MCF 10A (cell line): ENCODE measurements at places on chromosomes 4 and X. TPM values are rescaled to one million over a fixed set of nuclear protein-coding genes. Genes with fewer than 3 reads are reported as not detected.
A peak's percentile ranks its signal among the peaks of the same experiment; 100 is the strongest.

DNA sequence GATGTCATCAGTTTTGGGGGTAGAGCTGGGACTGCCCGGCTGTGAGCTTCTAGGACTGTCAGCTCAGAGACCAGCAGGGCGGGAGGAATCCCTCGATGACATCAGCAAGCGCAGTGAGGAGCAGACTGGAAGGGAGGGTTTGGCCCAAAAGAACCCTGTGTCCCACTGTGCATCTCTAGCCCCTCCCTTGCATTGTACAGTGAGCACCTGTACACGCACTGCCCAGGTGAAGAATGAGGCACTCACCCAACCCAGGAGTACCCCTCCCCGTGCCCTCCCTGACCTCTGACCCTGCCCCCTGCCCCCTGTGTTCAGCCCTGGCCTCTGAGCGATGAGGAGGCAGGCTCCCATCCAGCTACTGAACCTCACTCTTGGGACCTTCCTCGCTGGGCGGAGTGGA, 92.9 kb downstream of the HMX1 start:
- DNase-seq = no peak

Gene RHOXF2B
- not detected in 2 replicates for total RNA-seq

Gene DRP2
- 0.40 and 0.47 TPM in 2 replicates for total RNA-seq

Gene GPR34
- total RNA-seq = not detected in 2 replicates

DNA sequence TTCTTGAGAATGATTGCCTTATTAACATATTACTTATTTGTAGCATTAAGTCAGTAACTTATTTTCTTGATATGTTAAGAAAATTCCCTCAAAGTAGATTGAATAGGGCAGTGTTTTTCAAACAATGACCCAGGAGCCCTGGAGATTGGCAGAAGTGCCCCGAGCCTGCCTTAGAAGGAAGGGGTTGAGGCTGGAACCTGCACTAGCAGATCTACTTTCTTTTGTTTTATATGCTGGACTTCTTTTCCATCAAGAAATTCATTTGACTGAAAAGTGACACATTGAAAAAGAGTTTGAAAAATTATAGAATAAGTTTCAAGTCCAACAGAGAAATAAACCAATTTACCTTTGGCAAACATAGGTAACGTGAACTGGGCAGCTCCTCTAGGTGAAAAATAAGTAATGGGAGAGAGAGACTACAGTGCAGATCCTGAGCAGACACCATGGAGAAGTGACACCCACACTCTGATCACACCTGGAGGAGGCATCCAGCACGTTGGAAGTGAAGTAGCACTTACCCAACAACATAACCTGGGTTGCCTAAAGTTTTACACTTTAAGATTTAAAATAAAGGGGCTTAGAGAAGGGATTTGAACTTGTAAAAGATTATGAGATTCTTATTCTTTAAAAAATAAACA, 18.6 kb downstream of the ARSJ start:
- DNase-seq = no peak

GRCh38 chrX:52977953-52978352, 19.6 kb upstream of the FAM156A start:
- DNase-seq = no peak

- peak; percentile 71 for DNase-seq
These were observed 235.3 kb downstream of the GPAT3 start for GRCh38 chr4:83771113-83771705.

DNA sequence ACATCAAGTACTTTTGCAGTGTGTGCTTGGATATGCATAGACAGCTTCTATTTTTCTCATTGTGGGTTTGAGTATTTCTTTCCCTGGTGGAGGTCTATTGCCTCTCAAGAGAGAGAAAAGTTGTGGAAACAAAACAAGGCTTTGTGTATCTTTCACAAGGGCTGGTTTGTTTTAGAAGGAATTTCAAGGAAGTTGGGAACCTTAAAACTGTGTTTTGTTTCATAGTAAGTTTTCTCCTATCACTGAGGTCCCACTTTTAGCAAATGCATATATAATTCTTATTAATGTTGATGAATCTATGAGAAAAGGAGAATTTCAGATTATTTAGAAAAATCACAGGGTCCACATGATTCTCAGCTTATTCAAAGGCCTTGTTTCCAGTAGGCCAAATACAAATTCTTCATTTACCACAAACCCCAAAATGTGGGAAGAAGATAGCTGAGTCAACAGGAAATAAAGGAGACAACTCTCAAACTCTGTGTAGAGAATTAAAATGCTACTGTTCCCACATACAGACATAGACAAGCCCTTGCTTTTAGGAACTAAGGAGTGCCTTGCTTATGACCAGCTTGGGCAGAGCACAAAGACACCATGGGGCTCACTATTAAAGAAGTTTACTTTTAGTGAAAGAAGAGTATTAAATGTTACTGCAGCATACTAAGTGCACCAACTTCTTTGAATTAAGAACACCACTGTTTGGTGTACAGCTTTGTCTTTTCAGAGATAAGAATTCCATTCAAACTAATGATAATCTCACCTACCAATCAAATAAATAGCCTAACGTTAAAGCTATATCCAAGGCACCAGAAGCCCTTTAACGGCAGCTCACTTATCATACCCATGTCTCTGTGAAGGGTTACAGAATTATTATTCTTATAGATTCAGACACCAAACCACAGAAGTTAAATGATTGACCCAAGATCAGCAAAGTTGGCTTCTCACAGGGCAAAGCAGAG, 177.4 kb upstream of the LEF1 start:
- DNase-seq = peak; percentile 18

DNA sequence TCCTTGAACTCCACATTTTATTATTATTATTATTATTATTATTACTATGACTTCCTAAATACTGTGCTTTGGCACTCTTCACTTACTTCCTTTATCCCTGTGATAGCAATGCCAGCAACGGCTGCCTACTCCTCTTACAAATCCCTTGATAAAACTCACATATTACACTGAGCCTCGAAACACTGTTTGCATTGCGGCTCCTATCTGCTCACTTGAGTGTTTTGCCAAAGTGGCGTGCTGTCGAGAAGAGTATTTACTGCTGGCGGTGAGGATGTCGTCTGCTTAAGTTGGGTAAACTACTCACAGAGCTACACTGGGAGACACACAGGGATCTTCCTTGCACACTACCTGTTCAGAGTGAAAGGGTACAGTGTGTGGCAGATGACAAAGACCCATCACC, 143.4 kb upstream of the VCX3A start:
- no peak for DNase-seq

DNA sequence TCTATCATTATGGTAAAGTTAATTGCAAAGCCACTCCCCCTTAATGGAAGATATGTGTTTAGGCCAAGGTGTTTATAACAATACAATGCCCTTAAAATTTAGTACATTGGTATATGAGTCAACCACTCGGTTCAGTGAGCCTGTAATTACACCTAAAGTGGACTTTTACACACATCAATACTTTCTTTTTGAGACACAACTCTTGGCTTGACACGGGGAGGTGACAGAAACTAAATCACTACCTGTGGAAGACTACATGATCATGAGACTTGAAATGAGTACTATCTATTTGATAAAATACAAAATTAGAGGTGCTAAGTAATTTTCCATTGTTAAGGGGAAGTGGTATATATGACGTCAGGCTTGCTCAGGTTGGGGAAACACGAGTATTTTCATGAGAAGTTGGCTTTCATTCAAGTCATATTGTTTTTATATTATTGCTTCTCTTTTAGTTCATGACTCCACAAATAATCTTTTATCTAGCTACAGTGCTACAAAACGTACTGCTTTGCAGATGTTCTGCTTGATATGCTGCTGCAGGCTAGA, 918.3 kb downstream of the ARAP2 start:
- DNase-seq = no peak

- DNase-seq = no peak
These were observed 76.0 kb downstream of the PJA1 start for GRCh38 chrX:69089203-69089602.

DNA sequence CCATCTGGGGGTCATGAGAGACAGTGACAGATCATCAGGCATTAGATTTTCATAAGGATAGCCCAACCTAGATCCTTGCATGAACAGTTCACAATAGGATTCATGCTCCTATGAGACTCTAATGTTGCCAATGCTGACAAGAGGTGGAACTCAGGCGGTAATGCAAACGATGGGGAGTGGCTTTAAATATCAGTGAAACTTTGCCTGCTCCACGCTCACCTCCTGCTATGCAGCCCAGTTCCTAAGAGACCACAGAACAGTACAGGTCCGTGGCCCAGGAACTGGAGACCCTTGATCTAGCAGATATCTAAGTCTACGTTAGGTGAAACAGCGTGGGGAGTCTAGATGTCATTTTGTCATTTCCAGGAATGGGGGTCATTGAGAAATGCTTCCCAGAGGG, 165.7 kb downstream of the OR13H1 start:
- no peak for DNase-seq

GRCh38 chr4:129682586-129682985, 586.6 kb downstream of the C4orf33 start:
- no peak for DNase-seq

DNA sequence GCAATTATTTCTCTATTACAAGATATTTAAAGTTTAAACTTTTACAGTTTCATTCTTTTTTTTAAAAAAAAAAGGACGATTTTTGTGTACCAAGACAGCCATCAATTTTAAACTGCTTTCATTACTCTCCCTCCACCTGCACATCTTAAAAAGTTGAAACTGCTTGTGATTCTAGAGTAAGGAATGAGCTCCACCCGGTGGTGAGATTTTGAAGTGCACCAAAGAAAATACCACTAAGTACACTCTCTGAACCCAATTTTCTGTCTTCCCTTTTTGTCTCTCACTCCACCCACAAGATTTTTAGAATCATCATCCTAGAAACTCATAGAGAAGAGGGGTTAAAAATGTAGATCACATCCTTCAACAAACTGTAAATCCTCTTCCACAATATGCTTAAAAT, 91.3 kb upstream of the WDR44 start:
- peak; percentile 57 for DNase-seq

GRCh38 chrX:103311399-103311780, 600 bp upstream of the BEX2 start:
- DNase-seq = no peak

Gene AFP
- not detected in 2 replicates for total RNA-seq

DNA sequence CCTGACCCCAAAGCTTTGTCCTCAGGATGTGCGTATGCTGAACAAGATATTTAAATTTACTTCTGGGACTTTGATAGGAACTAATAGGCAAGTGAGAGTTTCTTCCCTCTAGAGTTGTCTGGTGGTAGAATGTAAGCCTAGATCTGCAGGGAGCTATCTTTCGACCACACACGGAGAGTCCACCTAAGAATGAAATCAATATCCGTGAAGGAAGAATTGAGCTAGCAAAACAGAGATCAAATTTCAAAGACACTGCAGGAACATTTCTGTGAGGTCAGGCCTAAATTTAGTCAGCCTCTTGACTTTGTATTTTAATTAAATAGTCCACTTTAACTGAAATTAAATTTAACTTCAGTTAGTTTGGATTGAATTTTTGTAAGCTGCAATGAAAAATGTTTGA, 871.3 kb downstream of the RAB28 start:
- no peak for DNase-seq

- DNase-seq = peak; percentile 83
These were observed 3.0 kb downstream of the GIMD1 start for GRCh38 chr4:106365613-106366012.

Gene IL2RG
- 1.5 TPM in 1 of 2 replicates, not detected in the other for total RNA-seq

Gene SPATA18
- 23.0 and 28.9 TPM in 2 replicates for total RNA-seq

DNA sequence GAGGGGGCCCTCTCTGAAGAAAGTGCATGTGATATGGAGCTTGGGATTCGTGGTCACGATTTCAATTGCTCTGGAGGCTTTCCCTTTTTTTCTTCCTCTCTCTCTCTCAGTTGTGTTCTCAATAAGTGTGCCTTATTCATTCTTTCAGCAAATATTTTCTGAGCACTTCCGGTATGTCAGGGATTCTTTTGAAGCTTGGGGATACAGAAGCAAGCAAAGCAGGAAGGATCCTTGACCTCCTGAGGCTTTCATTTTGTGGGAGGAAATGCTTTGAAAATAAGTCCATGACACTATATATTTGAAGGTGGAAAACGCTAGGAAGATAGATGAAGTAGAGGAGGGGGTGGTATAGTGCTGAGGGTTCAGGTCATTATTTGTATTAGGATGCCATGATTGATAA, 12.6 kb upstream of the GABRE start:
- no peak for DNase-seq
